ENCODE measurements at places on chromosomes 2 and 18.
A peak's percentile ranks its signal among the peaks of the same experiment; 100 is the strongest.

- DNase-seq = peak; percentile 96
Observed at GRCh38 chr2:68062680-68063387, at the start of gene C1D. Gene C1D (minus strand): TSS chr2:68063004. CDS start chr2:68047310, 15,694 bp downstream.

- no peak for DNase-seq
Observed at GRCh38 chr2:169397697-169398096, 35.4 kb upstream of the LRP2 start.

DNA sequence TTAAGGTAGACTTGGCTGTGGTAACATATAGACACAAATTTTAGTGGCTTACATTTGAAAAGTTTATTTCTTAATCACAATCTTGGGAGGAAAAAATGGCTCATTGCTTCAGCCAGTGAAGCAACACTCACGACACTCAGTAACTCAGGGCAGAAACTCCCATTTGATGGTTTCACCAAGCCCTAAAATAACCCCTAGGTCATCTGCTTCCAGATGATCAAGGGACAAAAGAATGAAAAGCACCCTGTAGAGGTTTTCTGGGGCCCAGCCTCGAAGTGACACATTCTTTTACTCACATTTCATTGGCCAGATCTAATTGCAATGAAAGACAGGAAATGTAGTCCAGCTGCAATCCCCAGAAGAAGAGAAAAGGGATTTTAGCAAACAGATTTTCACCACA lies 275.9 kb downstream of the TMX3 start:
- DNase-seq = no peak

DNA sequence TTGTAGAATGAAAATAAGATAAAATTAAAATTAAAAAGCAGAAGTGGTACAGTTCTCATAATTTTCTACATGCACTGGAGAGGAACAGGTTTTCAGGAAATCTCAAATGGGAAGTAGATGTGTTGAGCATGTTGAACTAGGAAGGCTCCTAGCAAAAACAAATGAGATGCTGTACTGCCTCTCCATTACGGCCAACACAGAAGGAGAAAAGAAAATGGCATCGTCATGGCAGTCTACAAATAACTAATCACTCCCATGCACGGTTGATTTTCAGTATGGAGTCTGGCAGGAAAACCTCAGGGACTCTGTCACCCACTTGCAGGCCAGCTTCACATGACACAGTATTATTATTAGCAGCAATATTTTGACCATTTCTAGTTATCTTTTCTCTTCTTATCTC lies 278.7 kb downstream of the NRXN1 start:
- DNase-seq = no peak

- no peak for DNase-seq
Observed at GRCh38 chr2:183010112-183010511, 28.1 kb downstream of the NCKAP1 start.

- no peak for DNase-seq
Observed at GRCh38 chr18:42706618-42707017, 408.9 kb downstream of the RIT2 start.

DNA sequence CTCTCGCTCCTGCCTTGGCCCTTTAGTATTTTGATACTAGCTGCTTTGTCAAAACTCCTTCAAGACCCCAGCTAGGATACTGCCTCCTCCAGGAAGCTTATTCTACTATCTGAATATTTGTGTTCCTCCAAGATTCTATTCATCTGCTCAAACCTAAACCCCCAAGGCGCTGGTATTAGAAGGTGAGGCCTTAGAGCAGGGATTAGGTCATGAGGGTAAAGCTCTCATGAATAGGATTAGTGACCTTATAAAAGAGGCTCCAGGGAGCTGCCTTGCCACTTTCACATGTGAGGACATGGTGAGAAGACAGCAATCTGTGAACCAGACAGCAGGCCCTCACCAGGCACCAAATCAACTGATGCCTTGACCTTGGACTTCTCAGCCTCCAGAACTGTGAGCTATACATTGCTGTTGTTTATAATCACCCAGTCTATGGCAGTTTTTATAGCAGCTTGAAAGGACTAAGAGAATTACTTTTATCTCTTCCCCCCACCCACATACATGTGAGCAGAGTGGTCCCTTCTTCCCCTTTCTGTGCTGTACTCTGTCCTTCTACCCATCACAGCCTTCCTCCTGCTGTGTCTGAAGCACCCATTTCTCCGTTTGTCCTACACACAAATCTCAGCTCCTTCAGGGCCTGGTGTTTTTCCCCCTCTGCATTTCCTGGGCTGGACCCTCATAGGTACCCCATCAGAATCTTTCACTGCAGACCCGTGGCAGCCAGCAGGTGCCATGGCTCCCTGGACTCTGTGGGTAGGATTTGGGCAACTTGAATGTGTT lies 54.5 kb downstream of the HS1BP3 start:
- DNase-seq = no peak

GRCh38 chr2:240581811-240582210 lies 4.7 kb upstream of the CAPN10 start:
- DNase-seq = no peak

DNA sequence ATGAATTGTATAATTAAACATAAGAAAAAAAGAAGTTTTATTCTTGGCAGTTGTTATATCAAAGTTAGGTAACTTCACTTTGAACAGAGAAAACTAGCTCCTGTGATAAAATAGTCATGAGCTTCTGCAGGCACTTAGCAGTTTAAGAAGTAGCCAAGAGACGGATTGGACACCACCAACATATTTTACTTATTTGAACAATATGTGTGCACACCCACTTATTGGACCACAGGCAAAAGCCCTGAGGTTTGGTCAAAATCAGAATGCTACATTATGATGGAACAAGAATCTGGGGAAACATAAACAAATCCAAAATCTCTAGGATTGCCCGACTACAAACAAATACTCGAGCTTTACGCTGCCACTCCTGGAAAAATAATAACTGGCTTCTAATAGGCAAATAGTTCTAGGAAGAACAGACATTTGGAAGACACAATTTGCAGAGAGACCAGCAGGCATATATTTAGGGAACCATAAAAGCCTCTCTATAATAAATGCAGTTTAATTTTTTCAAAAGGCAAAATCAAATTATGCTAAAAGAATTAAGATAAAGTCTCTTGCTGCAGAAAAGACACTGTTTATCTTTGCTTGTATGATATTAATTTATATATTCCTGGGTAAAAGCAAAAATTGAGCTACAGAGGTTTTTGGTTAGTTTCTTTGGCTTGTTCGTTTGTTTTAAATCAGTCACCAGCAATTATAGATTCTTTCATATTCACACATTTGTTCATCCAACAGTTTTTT lies 117.9 kb downstream of the CDC42EP3 start:
- DNase-seq = no peak

- DNase-seq = no peak
Observed at GRCh38 chr18:37138456-37138855, 309.5 kb downstream of the KIAA1328 start.

DNA sequence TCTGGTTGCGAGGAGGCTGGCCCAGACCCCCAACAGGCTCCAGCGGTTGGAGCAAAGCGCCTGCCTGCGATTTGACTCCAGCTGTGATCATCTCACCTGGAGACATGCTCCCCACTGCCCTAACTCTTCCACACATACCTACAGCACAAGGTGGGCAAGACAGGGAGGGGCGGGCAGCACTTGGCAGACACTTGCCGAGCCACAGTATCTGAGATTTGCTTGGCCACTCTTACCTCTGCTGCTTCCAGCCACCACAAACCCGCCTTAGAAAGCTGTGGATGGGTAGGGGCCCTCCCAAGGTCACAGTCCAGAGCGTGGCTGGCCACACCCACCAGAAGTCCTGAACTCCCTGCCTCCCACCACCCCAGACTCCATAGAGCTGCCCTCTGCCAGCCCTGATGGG lies 8.2 kb downstream of the CYP26B1 start:
- no peak for DNase-seq

- DNase-seq = no peak
Observed at GRCh38 chr2:71323386-71323785, 8.2 kb upstream of the ZNF638 start.

DNA sequence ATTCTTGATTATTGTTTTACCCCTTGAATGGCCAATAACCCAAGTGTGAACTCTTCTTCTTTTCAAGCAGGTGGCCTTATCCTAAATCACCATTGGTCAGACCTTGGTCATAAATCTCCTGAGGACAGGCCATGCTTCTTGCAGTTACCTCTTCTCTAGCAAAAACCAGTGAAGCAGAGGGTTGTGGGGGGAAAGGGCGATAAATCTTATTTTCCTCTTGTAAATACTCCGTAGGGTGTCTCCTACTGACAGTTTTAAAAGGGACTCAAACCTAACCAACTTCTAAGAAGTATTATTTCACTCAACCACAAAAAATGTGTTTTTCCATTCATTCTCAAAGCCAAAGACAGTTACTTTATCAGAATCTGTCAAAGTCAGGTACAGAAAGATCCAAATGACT lies 168.1 kb upstream of the RMP24 start:
- DNase-seq = no peak

- no peak for DNase-seq
Observed at GRCh38 chr2:157173740-157174184, 83.7 kb upstream of the GALNT5 start.

GRCh38 chr2:81196933-81197628 lies 892.5 kb upstream of the LRRTM1 start:
- no peak for DNase-seq

DNA sequence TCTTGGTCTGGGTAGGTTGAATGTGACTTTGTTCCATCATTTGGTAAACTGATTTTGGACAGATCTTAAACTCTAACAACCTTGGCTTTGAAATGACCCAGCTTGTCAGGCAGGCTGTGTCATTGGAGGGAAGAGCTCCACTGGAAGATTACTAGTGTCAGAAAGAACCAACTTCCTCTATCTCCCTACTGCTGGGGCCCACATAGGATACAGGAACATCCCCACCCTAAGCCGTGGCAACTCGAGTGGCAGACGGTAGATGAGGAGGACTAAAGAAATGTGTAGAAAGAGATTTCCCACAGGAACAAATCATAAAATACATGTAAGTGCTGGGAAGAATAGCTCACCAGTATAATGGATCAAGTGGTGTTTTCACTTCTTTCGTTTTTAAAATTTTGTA lies 4.3 kb upstream of the G6PC2 start:
- DNase-seq = no peak

DNA sequence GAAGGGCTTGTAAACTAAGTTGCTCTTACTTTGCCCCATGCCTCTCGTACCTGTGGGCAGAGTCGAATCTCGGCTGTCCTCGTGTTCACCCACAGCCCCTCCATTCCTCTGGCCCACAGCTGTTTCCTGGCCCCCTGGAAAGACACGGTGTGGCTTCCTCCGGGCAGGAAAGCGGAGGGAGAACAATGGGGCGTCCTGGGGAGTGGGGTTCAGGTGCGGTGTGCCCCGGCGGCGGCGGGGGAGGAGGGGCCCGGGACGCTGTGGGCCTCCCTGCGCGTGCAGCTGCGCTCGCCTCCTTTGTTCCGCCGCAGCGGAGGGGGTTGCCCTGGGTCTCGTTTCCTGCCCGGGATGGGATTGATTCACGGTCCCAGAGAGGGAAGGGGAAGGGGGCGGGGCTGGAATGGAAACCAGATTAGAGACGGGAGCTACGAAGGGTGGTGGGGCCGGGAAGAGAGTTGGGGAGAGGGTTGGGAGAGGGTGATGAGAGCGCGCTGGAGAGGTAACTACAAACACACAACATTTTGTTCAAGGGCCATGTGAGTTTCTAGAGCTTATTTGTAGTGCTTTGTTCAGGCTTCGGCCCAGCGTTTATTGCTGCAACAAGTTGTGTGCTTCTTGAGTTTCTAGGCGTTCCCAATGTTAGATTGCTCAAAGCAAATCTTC lies 796 bp downstream of the MYO1B start:
- DNase-seq = peak; percentile 43

DNA sequence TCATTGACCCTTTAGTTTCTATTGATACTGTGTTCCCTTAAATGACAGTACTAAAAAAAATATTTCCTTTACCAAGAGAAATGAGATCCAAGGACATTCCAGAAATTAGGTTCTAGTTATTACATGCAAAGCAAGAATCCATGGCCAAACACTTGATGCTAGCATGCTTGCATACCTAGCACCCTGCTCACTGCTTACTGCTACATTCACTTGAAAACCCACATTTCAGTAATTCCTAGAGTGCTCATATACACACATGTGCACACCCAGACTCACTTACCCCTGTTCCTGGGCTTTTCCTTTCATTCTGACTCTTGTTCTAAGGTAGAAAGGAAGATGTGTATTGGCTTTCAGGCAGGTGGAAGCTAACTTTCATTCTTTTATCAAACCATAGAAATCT lies 395.9 kb downstream of the THSD7B start:
- no peak for DNase-seq

DNA sequence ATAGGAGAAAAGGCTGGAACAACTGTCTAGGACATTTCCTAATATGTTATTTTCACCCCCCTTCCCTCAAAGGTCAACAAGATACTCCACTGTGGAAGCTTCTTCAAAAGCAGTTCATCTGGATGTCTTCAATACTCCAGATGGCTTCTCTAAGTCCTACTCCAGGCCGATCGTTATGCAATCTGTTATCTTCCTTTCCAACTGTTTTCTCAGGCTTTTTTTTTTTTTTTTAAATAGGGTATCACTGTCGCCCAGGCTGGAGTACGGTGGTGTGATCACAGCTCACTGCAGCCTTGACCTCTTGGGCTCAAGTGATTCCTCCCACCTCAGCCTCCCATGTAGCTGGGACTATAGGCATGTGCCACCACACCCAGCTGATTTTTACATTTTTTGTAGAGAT lies 26.3 kb downstream of the ATP8B1 start:
- no peak for DNase-seq

DNA sequence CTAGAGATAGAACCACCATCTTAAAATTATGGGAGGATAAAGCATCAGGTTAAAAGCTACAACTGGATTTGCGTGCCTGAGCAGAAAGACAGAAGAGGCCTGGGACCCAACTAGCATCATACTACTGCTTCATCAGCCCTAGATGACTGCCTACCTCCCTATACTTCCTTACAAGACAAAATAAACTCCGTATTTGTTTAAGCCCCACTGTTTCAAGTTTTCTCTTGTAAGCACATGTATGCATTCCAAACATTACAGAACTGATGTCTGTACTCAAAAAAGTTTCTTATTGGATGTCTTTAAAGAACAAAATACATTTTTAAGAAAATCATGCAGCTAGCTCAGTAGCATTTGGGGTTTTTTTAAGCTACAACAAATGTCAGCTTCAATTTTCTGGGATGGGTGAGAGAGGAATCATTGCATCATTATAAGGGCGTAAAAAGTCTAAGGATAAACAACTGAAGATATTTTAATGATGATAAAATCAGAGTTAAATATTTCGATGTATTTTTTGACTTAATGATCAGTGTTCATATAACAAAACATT lies 213.1 kb downstream of the EXOC6B start:
- DNase-seq = no peak

- DNase-seq = no peak
Observed at GRCh38 chr18:399631-400135, 100.8 kb downstream of the COLEC12 start.

DNA sequence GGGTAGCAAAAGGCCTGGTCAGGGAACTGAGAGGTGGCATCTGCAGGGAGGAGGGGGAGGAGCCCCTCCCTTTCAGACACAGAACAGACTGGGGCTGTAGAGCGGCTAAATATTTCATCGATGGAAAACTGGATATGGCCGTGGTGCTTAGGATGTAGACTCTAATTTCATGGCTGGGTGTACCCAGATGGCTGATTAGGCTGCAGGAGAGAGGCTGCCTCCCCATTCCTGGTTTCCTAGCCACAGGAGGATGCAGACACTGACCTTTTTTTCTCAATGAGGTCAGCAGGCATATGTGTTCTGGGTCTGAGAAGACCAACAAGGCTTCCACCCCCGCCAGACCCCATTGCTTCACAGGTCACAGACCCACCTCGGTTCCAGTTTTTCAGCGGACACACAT lies 79.3 kb upstream of the STPG4 start:
- no peak for DNase-seq

- no peak for DNase-seq
Observed at GRCh38 chr2:30346471-30347169, 100.4 kb upstream of the LCLAT1 start.
